ENCODE measurements at places on chromosomes 6 and 20. TPM values are rescaled to one million over a fixed set of nuclear protein-coding genes. Genes with fewer than 3 reads are reported as not detected.
A peak's percentile ranks its signal among the peaks of the same experiment; 100 is the strongest.

DNA sequence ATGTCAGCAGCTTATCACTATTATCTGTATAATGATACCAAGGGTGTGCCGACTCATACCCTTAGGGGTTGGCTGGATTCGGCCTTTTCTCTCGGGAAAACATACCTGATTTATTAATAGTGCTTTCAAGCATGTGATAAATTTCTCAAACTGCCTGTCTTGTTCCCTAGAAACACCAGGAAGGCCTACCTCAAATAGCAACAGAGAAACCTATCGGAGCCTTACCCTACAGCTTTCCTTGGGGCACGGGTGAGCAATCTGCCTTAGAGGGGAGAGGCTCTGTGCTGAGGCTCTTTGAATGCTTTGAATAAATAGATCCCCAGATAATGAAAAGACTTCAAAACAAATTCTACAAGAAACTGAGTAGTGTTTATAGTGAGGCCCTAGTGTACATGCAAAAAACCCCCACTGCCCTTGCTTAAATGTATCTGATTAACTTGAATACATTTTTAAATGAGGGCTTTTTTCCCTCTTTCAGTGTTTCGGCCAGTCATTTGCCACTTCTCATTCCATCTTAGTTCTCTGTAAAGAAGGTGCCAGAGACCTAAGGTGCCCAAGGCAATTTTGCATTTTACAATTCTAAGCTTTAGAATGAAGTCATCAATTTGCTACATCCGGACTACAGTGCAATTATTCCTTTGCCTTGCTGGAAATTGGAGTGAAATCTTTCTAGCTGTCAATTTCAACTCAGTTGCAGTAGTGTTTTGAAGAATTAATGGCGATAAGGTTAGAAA, 320.1 kb downstream of the ESR1 start:
- DNase-seq, result no peak

The DPPA5 gene
- not detected for total RNA-seq

The KCNQ5 gene
- 0.49 TPM for total RNA-seq

GRCh38 chr6:151240791-151241642, 1.2 kb downstream of the AKAP12 start:
- DNase-seq, result peak; percentile 75

GRCh38 chr20:31872406-31872805, 2.0 kb downstream of the TTLL9 start:
- no peak for DNase-seq

DNA sequence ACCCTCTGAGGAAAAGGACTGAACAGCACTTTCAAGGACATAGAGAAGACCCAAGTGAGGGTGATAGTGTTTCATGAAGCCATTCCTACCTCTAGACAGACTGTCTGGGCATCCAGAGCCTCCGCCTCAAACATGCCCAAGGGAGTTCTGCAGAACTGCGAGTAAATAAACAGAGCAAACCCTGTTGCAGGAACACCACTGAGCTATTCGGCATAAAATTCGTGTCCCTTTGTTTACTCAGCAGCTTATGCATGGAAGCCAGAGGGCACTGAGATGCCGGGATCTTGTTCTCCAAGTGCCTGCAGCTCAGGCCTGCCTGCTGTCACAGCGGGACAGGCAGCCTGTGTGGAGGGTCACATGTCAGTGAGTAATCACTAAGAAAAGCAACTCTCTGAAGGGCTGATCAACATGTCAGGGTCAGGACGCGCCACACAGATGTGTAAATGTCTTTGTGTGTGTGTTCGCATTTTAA, 164.9 kb upstream of the HEY2 start:
- no peak for DNase-seq

- no peak for DNase-seq
Measured at GRCh38 chr6:141326426-141326825, 806.3 kb upstream of the GJE1 start.

GRCh38 chr20:62227591-62227976, 7.5 kb upstream of the HRH3 start:
- DNase-seq, result no peak

The PMEPA1 gene
- 26.3 TPM for total RNA-seq

- DNase-seq, result no peak
Measured at GRCh38 chr6:94272327-94272726, 853.0 kb upstream of the EPHA7 start.

- DNase-seq, result no peak
Measured at GRCh38 chr20:56806952-56807517, 177.9 kb downstream of the TFAP2C start.

DNA sequence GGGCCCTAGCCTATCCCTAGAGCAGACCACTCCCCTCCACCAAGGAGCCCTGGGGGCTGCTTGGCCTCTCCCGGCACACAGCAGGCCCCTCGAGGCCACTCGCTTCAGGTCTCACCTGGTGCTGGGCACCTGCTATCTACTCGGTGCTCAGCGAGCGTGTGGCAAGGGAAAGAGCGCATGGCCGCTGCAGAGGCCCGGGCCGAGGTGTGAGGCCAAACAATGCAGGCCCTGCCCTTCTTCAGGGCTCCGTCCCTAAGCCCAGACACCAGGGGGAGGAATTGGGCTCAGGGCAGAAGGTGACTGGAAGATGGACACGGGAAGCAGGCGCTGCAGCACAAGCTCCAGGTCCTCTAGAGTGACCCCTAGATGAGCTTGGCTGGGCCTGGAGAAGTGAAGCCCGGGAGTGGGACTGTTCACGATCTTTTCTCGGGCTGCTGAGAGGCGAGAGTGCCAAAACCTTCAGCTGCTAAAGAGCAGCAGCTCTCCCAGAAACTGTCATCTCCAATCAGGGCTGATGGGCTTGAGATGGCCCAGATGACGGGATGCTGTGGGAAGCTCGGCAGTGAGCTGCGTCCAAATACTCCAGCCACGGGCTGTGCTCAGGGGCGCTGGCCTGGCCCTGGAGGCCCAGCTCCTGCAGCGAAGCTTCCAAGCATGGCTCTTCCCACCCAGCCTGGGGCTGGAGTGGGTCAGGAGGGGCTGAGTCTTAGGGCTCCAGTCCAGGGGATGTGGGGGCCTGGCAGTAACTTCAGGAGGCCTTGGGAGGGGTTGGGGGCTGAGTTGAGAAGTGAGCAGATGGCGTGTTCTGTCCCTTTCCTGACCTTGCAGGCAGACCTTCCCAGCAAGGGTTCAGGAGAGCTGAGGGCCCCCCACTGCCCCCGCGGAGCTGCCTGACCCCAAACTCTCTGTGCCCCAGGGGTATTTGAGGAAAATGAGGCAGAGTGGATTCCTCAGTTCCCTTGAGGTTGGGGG, 43.7 kb downstream of the APCDD1L start:
- DNase-seq, result no peak

The CST7 gene
- total RNA-seq, result 6.7 TPM

DNA sequence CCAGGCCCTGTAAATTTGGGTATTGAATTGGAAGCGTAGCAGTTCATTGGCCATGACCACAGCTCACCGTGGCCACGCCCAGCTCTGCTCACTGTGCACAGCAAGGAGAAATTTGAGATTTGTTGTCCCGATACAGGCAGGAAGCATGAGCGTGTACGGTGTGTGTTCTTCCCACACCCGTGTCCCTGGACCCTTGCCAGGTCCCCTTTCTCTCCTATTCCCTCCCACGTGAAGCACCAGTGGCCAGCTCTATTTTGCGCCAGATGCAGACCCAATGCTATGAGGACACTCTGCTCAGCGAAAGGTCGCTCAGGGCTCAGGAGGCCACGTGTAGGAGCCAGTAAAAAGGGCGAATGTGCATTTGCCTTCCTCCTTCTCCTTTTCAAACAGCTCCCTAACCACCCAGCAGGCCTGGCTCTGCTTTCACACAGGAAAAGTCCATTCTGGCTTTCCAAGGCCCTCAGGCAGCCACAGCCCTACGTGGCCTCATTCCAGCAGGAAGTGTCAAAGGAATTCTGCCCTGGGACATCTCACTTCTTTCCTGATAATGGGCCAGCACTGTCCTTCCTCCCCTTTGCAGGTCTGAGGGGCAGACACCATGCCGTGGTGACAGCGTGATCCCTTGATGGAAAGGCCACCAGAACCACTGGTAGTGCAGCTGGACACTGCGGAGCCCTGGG, 499.2 kb upstream of the CDH4 start:
- peak; percentile 63 for DNase-seq

The SLC12A5 gene
- total RNA-seq, result 3.9 TPM

GRCh38 chr20:61271312-61272231, 19.5 kb downstream of the CDH4 start:
- DNase-seq, result no peak

DNA sequence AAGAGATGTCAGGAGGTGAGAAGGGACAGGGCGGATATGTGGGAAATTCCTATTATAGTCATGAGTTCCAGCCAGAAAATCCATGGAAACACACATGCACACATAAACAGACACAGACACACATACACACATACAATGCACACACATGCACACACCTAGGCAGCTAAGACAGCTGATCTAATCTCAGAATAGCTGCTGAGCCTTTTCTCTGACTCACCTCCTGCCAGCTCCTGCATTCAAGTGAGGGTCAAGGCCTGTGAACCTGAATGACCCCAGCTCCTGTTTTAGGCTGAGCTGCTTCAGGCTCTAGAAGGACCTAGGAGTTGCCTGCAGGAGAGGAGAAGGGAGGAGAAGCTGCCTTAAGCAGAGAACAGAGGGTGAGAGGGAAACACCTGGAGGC, 21.6 kb upstream of the RAET1L start:
- DNase-seq, result no peak

- no peak for DNase-seq
Measured at GRCh38 chr6:45571159-45571558, 193.4 kb upstream of the SUPT3H start.

The WFDC8 gene
- total RNA-seq, result not detected

- DNase-seq, result no peak
Measured at GRCh38 chr20:60480950-60481742, 522.9 kb downstream of the CDH26 start.

DNA sequence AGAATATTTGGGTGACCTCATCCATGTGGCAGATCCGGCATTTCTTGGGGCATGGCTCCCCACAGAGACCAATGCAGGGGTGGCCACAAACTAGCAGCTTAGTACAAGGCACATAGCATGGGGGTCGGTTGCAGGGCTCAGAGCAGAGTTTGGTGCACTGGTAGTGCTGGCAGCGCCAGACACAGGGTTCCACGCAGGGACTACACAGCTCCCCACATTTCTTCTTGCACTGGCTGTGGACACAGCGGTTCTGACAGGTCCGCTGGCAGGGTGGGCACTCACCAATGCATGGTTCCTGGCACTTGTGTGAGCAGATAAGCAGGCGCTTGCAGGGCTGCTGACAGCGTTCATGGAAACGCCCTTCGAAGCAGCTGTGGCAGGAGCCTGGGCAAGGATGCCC, 29.1 kb downstream of the DDX27 start:
- DNase-seq, result no peak

- DNase-seq, result no peak
Measured at GRCh38 chr6:168949981-168950857, 303.4 kb downstream of the THBS2 start.

DNA sequence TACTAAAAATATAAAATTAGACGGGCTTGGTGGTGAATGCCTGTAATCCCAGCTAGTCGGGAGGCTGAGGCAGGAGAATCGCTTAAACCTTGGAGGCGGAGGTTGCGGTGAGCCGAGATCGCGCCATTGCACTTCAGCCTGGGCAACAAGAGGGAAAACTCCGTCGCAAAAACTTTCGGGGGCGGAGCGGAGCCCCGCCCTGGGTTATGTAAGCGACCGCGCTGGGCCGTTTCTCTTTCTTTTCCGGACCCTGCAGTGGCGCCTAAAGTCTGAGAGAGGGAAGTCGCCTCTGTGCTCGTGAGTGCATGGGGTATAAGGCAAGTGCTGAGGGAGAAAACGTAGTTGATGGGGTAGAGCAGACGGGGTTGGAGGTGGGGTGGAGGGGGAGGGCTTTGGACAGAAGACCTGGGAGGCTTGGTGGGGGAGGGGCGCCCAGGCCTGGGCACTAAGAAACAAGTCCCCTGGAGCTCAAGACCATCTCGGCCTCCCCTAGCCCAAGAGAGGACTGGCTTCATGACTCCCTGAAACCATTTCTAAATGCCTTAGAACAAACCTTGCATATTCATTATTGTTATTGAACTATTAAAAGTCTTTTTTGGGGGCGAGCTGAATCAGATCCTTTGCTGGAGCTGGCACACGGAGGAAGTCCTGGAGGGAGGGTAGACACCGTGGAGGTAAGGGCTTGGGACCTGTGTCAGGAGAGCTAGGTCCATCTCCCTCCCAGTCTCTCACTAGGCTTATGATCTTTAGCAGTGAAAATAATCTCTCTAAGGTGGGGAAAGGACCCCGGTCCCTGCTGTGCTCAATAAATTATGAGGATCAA, 2.7 kb upstream of the MICA start:
- peak; percentile 91 for DNase-seq

- no peak for DNase-seq
Measured at GRCh38 chr20:47789081-47789763, 3.9 kb upstream of the SULF2 start.

DNA sequence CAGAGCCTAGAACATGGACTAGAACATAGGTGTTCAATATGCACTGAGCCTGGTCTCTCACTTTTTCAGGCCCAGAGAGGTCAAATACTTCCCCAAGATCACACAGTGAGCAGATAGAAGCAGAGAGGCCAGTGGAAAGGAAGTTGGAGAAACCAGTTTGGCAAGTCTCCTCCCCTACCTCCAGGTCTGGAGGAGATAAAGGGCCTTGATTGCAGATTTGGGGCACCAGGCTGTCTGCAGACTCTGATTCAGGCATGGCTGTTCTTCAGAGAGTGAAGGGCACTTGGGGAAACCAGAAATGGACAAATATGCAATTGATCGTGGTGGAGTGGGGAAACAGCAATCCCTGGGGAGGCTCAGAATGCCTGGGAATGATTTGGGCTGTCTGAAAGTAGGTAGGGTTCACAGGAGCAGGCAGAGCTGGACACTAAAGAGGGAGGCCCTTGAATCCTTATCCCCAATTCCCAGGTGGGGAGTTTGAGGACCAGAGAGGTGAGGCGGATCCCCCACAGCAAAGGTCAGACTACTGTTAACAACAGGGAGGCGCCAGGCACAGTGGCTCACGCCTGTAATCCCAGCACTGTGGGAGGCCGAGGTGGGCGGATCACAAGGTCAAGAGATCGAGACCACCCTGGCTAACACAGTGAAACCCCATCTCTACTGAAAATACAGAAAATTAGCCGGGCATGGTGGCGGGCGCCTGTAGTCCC, 2.3 kb downstream of the PEDS1 start:
- DNase-seq, result no peak

The PLCB4 gene
- 23.4 TPM for total RNA-seq

GRCh38 chr6:71396410-71396801, 107.8 kb downstream of the OGFRL1 start:
- DNase-seq, result no peak

GRCh38 chr20:14536738-14537137, 199.3 kb upstream of the FLRT3 start:
- no peak for DNase-seq

The C20orf204 gene
- 2.1 TPM for total RNA-seq

Measured in sciatic nerve (tissue), 2 donors.